K562 (cell line): ENCODE measurements at places on chromosomes 4 and X. TPM values are rescaled to one million over a fixed set of nuclear protein-coding genes. Genes with fewer than 3 reads are reported as not detected.

The TEX13B gene
- total RNA-seq: 0.20 TPM in 1 of 2 replicates, not detected in the other

The PPP3CA gene
- total RNA-seq: 2.8 and 3.2 TPM in 2 replicates

The CPLX1 gene
- 2.1 and 3.3 TPM in 2 replicates for total RNA-seq

The GPC4 gene
- total RNA-seq: 0.11 and 0.16 TPM in 2 replicates

The NPY5R gene
- total RNA-seq: not detected in 2 replicates

The RHOXF2 gene
- total RNA-seq: 120 and 121 TPM in 2 replicates

The SLC49A3 gene
- 0.24 and 0.29 TPM in 2 replicates for total RNA-seq

The OPRPN gene
- total RNA-seq: not detected in 2 replicates

The NDST4 gene
- not detected in 2 replicates for total RNA-seq

The SASH3 gene
- 0.34 and 0.35 TPM in 2 replicates for total RNA-seq

The DACH2 gene
- not detected in 2 replicates for total RNA-seq

The SPANXC gene
- not detected in 2 replicates for total RNA-seq

The KLKB1 gene
- total RNA-seq: not detected in 2 replicates

The CT47B1 gene
- total RNA-seq: 0.16 TPM in 1 of 2 replicates, not detected in the other

The CITED1 gene
- 4.6 and 4.7 TPM in 2 replicates for total RNA-seq

The CCDC120 gene
- 3.1 and 3.6 TPM in 2 replicates for total RNA-seq

The OCIAD2 gene
- total RNA-seq: 0.31 and 0.98 TPM in 2 replicates

The CYSLTR1 gene
- not detected in 2 replicates for total RNA-seq

The RRAGB gene
- 5.6 and 6.7 TPM in 2 replicates for total RNA-seq
